ENCODE measurements at places on chromosomes 11 and 22. TPM values are rescaled to one million over a fixed set of nuclear protein-coding genes. Genes with fewer than 3 reads are reported as not detected.

The ART1 gene
- total RNA-seq: not detected

The KIRREL3 gene
- 0.45 TPM for total RNA-seq

The MPZL3 gene
- 0.41 TPM for total RNA-seq

The RASSF10 gene
- total RNA-seq: not detected

The TMEM191C gene
- 0.08 TPM for total RNA-seq

Measured in fibroblast of the aortic adventitia (primary cell).